ENCODE measurements at places on chromosomes 7 and 10.

- no peak for DNase-seq
These were observed 1.8 kb downstream of the PRKCQ start for GRCh38 chr10:6578251-6578771.

GRCh38 chr10:105726149-105726548 is 1085.1 kb downstream of the SORCS3 start:
- DNase-seq: no peak

DNA sequence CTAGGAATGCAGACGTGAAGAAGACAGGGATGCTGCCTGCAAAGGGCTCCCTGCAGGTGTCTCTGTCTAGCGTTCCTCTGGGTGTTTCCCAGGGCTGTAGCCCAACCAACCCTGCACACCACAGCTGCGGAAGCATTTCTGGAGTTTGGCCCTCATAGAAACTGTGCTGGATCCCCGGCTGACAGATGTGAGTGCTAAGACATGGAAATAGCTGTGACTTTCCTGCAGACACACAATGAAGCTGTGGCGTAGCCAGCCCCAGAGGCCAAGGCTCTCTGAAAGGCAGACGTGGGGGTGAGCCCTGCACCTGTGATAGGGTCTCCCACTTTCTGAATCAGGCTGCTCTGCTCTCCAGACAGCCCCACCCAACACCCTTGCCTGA is 44.8 kb downstream of the ADCYAP1R1 start:
- no peak for DNase-seq

DNA sequence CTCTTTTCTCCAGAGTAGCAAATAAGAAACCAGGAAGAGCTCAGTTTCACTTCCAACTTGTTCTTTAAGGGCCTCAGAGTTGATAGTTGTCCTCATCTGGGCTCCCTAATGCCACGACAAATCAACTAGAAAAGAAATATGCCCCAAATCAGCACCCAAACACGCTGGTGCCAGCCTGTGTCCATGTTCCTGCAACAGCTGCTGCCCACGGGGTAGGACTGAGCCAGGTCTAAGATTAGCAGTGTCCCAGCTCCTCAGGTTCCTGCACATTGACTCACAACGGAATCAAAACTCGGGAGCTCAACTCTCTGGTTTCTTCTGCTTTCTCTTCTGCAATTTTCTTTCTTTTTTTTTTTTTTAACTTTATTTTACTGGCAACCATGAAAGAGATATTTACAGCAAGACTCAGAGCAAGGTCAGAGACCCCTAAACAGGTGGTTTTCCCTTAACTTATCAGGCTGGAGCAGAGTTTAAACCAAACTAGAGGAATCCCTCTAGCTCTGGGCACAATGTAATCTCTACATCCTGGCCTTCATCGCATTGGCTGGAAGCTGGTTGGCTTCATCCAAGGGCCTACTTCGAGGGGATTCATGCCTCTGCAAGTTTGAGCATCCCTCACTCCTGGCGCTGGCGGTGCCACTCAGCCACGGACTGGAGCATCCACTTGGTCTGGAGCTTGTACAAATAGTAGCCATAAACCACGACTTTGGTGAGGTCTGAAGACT is 126.1 kb downstream of the PFKFB3 start:
- no peak for DNase-seq

DNA sequence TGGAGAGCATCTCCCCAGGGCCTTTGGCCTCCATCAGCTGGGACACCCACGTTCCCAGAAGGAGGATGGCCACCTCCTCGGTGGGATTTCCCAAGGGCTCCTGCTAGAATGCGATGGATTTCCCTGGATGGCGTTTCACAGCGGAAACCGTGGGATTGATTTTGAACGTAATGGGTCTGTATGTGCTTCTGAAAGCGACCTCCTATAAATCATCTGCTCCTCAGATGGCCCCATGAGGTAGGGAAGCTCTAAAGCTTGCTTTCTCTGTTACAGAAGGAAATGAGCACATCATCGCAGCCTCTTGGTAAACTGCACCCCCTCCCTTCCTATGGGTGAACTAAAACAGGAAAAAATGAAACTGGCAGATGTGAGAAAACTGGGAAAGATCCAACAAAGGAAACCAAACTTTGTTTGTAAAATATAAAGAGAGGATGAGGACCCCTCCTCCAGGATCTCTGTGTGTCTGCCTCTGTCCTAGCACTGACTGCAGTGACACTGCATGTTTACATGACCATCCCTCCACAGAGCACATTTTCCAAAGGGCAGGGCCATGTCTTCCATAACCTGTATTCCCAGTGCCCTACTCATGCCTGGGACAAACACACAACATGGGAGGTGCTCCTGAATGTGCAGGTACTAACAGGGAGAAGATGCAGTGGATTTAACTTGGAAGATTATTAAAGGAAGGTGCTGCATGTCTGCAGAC is 57.6 kb downstream of the LYZL1 start:
- DNase-seq: no peak

DNA sequence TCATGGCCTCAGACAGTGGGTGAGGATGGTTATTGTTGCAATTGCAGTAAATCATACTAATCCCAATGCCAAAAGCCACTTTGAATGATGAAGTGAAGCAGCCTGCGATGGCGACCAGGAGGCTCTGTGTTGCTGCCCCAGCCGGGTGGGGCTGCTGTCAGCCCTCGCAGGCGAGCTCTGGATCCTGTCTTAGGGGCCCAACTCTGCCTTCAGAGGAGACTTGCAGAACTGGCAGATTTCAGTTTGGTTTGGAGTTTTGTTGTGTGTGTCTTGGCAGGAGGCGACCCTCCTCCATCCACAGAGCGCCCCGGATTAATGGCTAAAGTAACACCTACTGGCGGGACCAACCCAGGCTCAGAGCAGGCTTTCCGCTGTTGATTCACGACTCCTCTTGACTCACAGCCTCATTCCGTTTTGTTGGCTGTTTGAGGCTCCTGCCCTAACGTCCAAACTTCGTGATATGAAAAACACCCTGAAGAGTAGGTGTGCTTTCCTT is 67.9 kb upstream of the BMPER start:
- DNase-seq: no peak

- DNase-seq: no peak
These were observed 148.4 kb upstream of the AHR start for GRCh38 chr7:17150018-17150417.

DNA sequence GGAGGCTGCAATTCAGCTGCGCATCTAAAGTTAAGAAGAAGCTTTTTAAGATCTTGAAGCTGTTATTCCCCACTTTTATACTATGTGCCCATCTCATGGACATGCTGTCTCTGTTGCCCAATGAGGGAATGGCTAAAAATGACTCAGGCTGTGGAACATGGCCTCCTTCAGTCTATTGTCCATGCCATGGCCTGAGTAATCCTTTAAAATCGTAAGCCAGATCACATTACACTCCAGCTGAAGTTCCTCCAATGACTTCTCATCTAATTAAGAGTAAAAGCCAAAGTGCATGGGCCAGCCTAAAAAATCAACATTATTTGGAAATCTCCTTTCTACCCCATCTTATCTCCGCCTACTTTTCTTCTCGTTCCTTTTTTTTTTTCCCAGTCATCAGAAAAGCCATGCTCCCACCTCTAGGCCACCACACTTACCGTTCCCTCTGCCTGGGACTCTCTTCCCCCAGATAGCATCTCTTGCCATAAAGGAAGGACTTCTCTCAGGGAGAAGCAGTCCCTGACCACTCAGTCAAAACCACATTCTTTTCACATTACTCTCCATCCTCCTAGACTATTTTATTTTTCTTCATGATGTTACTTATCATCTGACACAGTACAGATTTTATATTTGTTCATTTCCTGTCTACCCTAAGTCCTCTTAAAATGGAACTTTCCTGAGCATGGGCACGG is 337.4 kb downstream of the PRPF18 start:
- peak; percentile 88 for DNase-seq

DNA sequence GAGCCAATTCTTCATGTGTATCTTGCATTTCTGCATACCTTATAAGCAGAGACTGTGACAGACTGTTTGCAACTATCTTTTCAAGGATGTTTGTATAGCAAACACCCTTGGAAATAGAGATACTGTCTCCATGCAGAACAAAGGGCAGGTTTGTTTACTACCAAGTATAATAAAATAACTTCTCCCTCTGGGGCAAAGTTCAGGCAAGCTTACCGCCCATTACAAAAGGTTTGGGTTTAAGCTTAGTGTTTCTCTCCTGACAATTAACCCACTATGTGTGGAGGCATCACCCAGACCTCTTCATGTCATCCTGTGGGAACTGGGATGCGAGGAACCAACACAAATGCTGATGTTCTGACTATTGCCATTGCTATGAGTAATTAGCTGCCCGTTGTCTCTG is 479.1 kb upstream of the ZMIZ1 start:
- DNase-seq: no peak

GRCh38 chr10:104478380-104478779 is 124.7 kb downstream of the CFAP58 start:
- DNase-seq: no peak

DNA sequence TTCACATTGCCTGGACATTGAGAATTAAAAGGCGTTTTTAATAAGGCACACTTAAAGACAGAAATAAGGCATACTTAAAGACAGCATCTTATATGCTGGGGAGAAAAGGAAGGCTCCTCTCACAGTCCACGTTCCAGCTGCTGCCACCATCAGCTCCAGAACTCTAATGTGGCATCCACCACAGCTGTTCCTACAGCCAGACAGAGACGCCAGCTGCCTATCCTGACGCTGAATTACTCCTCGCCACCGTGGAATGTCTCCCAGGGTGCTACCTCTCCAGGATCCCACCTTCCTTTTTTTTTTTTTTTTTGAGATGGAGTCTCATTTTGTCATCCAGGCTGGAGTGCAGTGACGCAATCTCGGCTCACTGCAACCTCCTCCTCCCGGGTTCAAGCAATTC is 30.8 kb downstream of the SLC37A3 start:
- DNase-seq: no peak

- DNase-seq: no peak
These were observed 659.5 kb upstream of the NRP1 start for GRCh38 chr10:33993917-33994316.

- DNase-seq: no peak
These were observed 33.4 kb upstream of the GDF10 start for GRCh38 chr10:47266602-47267001.

GRCh38 chr7:137753067-137753466 is 93.7 kb downstream of the DGKI start:
- DNase-seq: no peak

- no peak for DNase-seq
These were observed 755.4 kb downstream of the KCNMA1 start for GRCh38 chr10:76882245-76882644.

DNA sequence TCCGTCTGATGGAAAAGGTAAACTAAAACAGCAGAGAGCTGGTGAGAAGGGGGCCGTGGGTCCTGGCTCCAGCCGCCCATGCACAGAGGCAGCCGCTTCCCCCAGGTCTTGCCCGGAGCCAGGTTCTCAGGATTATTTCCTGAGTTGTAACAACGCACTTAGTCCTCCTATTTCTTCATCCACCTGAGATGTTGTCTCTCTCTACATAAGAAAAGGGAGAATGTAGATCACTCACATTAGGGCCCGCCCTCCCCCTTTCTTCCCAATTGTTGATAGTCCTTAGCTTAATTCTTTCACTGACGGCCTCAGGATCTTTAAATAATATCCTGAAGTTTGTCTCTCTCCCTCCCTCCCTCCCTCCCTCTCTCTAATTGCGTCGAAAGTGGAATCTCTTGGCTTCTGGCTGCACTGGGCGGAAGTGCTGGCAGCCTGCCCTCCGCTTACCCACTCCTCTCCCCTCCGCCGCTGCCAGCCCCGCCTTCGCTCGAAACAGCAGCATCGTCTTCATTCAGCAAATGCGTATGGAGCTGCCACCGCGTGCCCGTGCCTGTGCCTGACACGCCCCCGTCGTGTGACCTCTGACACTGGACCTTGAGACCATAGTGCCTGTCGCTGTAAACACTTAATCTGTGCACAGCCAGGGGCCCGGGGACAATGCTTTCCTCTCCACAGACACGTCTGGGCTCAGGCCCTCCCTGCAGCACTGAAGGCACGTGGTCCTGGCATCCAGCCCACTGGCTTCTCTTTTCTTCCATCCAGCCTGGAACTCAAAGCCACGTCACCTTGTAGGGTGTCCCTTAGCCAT is 174.5 kb upstream of the PPP2R2D start:
- DNase-seq: no peak

DNA sequence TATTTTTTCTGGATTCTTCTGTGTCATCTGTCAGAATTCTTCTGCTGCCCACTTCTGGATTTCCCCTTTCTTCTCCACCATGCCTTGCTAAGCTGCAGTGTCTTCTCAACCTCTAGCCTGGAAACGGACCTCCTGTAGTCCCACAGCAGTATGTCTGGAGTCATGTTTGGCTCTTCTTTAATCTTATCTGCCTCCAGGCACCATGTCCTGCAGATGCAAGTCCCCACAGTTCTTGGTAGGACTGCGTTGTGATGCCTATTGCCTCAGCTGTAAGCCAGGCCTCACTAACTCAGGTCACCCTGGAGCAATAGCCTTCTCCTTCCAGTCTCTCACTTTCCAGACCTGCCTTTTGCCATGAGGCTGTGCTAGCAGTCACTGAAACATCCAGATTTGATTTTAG is 268.3 kb downstream of the POM121L12 start:
- DNase-seq: no peak

GRCh38 chr7:27689591-27690164 is 27.0 kb upstream of the HIBADH start:
- DNase-seq: no peak

GRCh38 chr7:33039257-33039902 is 23.2 kb downstream of the NT5C3A start:
- no peak for DNase-seq

DNA sequence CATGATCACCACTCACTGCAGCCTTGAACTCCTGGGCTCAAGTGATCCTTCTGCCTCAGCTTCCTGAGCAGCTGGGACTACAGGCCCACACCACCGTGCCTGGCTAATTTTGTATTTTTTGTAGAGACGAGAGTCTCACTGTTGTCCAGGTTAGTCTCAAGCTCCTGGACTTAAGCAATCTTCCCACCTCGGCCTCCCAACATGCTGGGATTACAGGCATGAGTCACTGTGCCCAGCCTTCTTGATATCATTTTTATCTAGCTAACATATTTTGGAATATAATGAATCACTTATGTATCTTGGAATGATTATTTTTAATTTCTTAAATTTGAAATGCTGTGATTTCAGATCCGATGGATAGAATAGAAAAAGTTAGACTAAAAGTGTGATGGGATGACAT is 18.4 kb downstream of the ARL4A start:
- no peak for DNase-seq

- DNase-seq: no peak
These were observed 60.5 kb downstream of the LAMB4 start for GRCh38 chr7:108069646-108070045.

- no peak for DNase-seq
These were observed 6.4 kb downstream of the LFNG start for GRCh38 chr7:2525658-2526630.
